Stimulated activated CD8-positive, alpha-beta memory T cell treated with anti-CD3 and anti-CD28 coated beads, Interleukin-4, amount 100 ng/mL, for 4 hours (primary cell): ENCODE measurements at places on chromosomes 13 and 19.

GRCh38 chr13:71808708-71809107, 58.3 kb downstream of the DACH1 start:
- no peak for DNase-seq

GRCh38 chr13:25776722-25777121, 275.1 kb downstream of the SHISA2 start:
- DNase-seq, result no peak

DNA sequence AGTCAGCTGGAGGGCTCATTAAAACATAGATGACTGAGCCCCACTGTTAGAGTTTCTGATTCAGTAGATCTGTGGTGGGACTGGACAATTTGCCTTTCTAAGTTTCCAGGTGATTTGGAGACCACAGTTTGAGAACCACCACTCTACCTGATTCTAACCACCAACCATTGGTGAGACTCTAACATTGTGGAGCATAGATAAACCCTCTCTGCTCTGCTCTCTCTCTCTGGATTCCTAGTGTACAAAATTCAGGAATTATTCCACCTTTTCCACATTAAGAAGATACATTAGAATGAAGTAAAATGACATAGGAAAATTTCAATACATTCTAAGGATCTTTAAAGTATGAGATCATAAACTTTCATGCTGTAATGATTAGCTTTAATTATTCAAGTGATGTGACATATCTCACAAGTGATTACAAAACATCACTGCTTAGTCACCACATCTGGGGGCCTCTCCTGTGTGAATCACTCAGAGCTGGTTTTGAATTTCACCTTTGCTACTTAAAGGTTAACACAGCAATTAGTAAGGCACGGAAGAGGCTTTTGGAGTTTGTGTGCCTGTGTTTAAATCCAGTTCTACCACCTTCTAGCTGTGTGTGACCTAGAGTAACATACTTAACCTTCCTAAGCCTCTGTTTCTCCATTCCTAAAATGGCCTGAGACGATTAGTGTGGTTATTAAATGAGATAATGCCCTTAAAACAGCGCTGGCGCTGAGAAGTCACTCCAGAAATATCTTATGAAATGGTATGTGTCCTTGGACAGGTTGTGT, 78.5 kb upstream of the NBEA start:
- DNase-seq, result no peak

- no peak for DNase-seq
These were observed 321.9 kb downstream of the FOXO1 start for GRCh38 chr13:40344270-40345148.

DNA sequence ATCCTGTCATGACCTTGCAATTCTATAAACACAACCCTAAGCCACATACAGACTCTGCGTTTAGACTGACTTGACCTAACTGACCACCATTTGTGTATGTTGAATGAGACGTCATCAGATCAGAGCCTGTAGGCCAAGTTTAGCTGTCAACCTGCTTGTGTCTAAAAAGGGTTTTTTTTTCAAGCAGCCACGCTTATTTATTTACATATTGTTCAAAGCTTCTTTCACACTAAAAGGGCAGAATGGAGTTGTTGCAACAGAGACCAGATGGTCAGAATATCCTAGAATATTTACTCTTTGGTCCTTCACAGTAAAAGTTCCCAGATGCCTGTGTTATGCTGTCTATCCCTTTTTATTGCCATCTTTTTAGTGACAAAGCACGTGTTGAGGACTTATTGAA, 307.7 kb upstream of the SLC10A2 start:
- no peak for DNase-seq

- DNase-seq, result no peak
These were observed 28.7 kb downstream of the CYSLTR2 start for GRCh38 chr13:48682436-48682835.

- no peak for DNase-seq
These were observed 6.5 kb upstream of the CCNE1 start for GRCh38 chr19:29805031-29805965.

DNA sequence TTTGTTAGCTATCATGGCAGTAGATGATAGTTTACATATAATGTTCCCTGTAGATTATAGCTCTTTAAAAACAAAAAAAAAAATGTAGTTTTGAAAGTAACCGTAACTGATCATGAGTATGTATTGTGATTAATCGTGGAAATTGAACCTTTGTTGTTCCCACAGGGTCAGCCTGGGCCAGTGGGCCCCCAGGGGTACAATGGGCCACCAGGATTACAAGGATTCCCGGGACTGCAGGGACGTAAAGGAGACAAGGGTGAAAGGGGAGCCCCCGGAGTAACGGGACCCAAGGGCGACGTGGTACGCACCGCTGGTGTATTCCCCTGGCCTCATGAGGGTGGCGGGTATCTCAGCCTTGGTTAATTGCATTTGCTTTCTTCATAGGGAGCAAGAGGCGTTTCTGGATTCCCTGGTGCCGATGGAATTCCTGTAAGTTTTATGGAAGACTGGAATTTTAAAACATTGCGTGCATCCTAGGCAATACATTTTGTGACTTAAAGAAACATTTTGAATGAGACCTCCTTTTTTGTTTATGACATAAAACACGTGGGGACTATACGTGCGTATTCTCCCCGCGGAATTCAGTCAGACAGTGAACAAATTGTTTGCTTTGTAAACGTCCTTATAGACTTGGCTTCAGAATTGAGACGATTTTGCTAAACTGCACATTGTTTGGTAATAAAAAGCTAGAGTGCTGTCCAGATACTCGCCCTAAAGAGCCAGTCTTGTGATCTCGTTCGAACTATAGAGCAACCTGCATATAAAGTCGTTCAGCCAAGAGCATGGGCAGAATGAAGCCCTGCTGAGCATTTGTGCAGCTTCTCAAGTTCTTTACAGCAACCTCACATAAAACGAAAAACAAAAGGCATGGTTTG, 117.7 kb downstream of the COL4A2 start:
- no peak for DNase-seq

DNA sequence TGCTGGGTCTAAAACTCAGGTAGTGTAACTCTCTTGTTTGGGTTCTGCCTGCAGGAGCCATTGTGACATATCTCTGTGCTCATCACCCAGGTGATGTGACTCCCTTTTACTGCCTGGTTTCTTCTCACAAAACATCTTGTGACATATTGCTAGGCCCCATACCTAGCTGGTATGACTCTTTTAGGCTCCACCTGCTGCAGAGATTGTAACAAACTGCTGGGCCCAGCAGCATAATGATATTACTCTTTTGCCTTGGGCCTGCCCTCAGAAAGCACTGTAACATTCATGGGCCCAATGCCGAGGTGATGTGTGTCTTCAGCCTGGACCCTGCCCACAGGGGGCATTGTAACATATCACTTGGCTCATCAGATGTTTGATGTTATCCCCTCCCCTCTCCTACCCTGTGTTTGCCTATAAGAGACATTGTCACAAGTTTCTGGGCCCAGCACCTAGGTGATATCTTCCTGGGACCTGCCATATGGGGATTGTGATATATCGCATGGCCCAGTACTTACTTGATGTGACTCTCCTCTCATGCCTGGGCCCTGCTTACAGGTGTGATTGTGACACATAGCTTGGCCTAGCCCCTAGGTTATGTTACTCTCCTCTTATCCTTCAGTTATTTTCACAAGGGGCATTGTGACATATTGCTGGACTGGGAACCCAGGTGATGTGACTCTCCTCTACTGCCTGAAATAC, 18.0 kb upstream of the ZNF681 start:
- no peak for DNase-seq

- DNase-seq, result no peak
These were observed 647 bp upstream of the ELF1 start for GRCh38 chr13:41019578-41020347.
